AG04450 (cell line): ENCODE measurements at places on chromosomes 5 and 9. TPM values are rescaled to one million over a fixed set of nuclear protein-coding genes. Genes with fewer than 3 reads are reported as not detected.

Gene PCDHGA6
- 4.7 and 4.8 TPM in 2 replicates for polyA plus RNA-seq

Gene MFAP3
- polyA plus RNA-seq, result 35.7 and 44.8 TPM in 2 replicates

Gene QRFP
- polyA plus RNA-seq, result not detected in 2 replicates

Gene RLN2
- polyA plus RNA-seq, result not detected in 2 replicates

Gene WDR31
- 0.97 and 1.5 TPM in 2 replicates for polyA plus RNA-seq

Gene FOXD4L3
- polyA plus RNA-seq, result not detected in 2 replicates

Gene S1PR3
- 33.1 and 40.3 TPM in 2 replicates for polyA plus RNA-seq
